ENCODE measurements at places on chromosomes 11 and 22.

- DNase-seq: no peak
Measured at GRCh38 chr22:24005201-24005600, at the start of gene GSTT4. GSTT4 (minus strand) TSS chr22:24005453; CDS start chr22:24005356, 97 bp downstream.

DNA sequence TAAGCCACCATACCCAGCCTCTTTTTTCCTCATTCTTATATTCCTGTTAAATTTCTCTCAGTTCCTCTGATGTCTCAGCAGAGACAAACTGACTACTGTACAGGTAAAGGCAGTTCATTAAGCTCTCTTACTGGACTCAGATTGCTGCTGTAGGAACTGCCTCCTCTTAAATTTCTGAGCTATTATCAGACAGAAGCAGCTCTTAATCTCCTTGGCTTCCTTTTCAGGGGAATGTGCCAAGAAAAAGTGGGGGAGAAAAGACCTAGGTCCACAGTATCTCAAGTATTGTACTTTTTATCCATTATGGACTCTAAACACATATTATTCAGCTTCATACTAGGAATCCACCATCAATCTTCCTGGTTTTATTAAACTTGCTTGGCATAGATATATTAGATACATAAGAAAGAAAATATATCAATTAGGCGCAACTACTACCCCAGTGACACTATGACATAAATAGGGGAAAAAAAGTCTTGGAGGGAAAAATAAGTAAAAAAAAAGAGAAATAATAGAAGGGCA, 26.1 kb downstream of the MRTFA start:
- no peak for DNase-seq

GRCh38 chr11:72162891-72163492, 27.5 kb downstream of the FOLR3 start:
- DNase-seq: no peak

DNA sequence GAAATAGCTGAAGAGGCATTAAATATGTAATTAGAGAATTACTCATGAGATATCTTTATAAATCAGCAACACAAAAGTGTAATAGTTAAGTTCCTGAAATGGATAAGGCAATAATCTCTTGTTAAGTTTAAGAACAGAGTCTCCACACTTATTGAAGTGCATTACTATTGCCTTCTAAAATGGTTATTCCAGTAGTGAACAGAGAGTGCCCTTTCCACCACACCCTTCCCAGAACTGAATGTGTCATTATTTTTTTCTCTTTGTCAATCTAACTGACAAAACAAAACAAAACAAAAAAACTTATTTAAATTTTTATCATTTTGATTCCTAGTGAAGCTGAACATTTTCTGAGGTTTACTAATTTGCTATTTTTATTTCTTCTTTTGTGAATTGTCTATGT, 9.2 kb upstream of the PRRG4 start:
- no peak for DNase-seq

DNA sequence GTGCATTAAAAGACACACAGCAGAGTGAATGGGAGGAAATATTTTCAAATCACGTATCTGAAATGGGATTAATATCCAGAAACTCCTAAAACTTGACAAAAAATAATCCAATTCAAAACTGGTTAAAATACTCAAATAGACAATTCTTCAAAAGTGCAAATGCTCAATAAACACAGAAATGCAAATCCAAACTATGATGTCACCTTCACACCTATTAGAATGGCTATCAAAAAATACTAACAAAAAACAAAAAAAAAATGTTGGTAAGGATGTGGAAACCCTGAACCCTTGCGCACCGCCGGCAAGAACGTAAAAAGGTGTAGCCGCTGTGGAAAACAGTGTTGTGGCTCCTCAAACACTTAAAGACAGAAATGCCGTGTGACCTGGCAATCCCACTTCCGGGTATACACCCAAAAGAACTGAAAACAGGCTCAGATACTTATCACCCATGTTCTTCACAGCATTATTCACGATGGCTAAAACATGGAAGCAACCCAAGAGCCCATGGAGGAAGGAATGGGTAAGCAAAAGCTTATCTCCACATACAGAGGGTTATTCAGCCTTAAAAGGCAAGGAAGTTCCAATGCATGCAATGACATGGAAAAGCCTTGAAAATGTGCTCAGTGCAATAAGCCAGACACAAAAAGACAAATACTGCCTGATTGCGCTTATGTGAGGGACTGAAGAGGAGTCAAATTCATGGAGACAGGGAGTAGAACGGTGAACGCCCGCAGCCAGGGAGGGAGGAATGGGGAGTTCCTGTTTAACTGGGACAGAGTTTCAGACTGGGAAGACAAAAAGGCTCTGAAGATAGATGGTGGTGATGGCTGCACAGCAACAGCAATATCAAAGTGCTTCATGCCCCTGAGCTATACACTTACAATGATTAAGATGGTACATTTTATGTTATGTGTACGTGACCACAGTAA, 19.6 kb downstream of the BRD1 start:
- DNase-seq: no peak

DNA sequence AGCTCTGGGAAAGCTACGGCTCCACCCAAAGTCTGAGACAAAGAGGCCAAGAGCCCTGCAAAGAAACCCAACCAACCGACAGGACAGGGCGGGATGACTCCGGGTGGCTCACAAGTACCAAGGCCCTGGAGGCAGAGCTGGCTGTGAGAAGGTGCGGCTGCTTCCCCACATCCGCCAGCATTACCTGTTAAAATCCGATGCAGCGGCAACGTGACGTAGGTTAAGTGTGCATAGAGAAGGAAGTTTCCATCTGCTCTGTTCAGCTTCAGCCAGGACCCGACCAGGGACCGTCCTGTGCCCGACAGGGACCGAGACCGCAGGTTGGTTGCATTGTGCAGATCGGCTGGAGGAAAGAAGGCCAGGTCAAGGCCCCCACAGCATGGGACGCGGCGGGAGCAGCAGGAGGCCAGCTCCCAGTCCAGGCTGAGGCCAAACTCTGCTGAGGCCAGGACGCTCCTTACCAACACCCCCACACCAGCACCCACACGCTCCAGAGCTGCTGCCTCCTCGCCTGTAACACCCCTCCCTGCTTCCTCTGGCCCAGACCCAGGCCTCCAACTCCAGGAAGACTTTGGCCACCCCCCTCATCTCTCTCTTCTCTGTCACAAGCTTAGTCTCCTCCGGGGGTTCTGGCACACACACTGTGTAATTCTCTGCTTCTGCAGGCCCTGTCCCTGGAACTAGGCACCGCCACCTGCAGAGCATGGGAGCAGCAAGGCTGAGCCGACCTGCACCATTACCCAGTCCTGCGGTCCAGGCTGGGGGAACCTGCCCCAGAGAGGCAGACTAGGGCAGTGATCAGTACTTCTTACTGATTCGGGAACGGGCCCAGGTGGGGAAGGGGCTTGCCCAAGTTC, 34.1 kb downstream of the NUP50 start:
- DNase-seq: no peak

DNA sequence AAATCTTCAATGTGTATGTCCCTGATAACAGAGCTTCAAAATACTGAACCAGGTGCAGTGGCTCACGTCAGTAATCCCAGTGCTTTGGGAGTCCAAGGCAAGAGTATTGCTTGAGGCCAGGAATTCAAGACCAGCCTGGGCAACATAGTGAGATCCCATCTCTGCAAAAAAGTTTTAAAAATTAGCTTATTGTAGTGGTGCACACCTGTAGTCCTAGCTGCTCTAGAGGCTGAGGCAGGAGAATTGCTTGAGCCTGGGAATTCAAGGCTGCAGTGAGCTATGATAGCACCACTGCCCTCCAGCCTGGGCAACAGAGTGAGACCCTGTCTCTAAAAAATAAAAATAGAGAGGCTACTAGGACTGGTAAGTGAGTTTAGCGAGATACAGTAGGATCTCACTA, 84.0 kb downstream of the PACS1 start:
- no peak for DNase-seq

- no peak for DNase-seq
Measured at GRCh38 chr11:35241531-35241930, 102.6 kb downstream of the CD44 start.

DNA sequence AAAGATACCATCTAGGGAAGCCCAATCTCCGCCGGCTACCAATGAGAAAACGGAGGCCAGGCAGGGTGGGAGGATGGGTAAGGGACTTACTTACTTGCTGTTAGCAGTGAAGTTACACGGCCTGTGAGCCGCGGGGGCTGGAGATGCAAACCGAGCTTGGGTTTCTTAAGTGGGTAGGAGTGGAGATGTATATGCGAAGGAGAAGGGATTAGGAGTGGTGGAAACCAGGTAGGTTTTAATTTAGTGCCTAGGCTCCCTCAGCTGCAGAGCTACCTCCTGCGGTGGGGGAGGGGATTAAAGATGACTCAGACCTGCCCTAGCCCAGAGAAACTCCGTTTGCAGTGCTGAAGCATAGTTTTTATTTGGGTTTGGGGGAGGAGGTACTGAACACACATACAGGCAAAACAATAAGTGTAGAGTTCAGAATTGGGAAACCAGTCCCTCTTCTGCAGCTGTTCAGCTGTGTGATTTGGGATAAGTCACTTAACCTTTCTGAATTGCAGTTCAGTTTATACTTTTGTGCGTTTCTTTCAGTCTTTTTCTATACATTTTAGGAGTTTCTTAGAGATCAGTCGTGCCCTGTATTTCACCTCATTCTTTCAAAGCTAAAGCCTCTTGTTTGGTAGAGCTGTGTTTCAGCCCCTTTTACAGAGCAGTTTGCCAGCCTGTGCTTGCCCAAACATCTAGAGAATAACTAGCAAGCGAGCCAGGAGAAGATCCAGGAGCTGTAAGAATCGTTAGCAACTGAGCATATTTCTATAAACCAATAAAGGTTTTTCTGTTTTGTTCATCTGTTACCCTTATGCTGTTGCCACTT, 596 bp upstream of the TNRC6B start:
- DNase-seq: no peak

GRCh38 chr22:45227645-45228400, 12.9 kb downstream of the KIAA0930 start:
- DNase-seq: no peak

Measured in cortex of kidney (tissue), 1 donor.